ENCODE measurements at places on chromosomes 4 and X. TPM values are rescaled to one million over a fixed set of nuclear protein-coding genes. Genes with fewer than 3 reads are reported as not detected.

GRK4 gene
- total RNA-seq, result 2.6 TPM

NPY2R gene
- not detected for total RNA-seq

DNA sequence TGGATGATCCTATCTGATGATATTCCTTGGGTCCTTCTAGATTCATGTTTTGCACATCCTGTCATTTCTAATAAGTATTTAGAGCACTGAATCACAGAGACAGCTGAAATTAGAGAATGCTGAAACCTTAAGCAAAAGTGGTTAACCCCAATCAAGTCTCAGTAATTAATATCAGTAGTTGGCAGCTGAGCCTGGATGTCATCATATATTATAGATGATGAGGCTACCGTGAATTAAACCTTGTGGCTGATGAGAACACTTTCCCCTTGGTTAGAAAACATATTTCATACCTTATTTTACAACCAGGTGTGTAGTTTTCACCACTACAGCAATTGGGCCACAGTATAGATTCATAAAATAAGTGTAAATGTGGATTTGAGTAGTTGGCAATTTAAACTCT is 499.0 kb downstream of the PDGFC start:
- H3K36me3 ChIP-seq, result no peaks in the 10 kb centered on the region
- no peak overlapping the region for H3K27ac ChIP-seq

RHOXF2 gene
- not detected for total RNA-seq

SLIT2 gene
- total RNA-seq, result not detected

- peaks cover 54% of the 10 kb centered on the region for H3K36me3 ChIP-seq
- no peak overlapping the region for H3K27ac ChIP-seq
- no peaks in the 10 kb centered on the region for H3K27me3 ChIP-seq
- no peak overlapping the region for H3K4me3 ChIP-seq
These were observed 9.1 kb downstream of the QDPR start for GRCh38 chr4:17502756-17503155.

LRAT gene
- not detected for total RNA-seq
